Renal cortex interstitium (tissue), 15 donors: ENCODE measurements at places on chromosomes 13 and 19.

GRCh38 chr13:111051041-111051725 lies 63.9 kb upstream of the ARHGEF7 start:
- DNase-seq: no peak

DNA sequence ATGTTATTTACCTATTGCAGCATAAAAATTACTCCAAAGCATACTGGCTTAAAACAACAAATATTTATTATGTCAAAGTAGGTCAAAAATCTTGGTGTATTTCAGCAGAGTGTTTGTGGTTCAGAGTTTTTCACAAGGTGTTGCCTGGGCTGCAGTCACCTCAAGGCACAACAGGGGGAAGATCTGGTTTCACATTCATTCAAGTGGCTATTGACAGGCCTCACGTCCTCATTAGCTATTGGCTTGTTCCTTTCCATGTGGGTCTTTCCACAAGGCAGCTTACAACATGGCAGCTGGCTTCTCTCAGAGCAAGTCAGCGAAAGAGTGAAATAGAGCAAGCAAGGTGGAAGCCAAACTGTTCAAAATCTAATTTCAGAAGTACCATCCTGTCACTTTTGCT lies 602.9 kb downstream of the OLFM4 start:
- no peak for DNase-seq

GRCh38 chr13:108006619-108007018 lies 208.7 kb downstream of the LIG4 start:
- no peak for DNase-seq

- DNase-seq: no peak
Measured at GRCh38 chr13:41654796-41655195, 197.4 kb downstream of the RGCC start.

DNA sequence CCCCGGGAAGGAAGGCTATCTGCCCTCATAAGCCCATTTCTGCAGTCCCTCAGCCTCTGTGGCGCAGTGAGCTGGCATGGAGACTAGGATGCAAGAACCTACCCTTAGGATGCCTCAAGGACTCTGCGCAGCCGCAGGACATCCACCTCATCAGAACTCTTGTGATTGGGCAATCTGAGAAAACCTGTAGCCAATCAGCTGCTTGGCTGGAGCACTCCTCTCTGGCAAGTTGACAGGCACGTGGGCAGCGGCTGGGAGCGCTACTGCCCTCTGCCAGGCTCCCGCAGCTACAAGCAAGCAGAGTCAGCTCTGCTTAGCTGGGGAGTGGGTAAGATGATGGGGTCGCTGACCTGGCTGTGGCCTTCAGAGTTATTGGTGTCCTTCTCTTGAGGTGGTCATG lies 1.5 kb upstream of the ECSIT start:
- no peak for DNase-seq

DNA sequence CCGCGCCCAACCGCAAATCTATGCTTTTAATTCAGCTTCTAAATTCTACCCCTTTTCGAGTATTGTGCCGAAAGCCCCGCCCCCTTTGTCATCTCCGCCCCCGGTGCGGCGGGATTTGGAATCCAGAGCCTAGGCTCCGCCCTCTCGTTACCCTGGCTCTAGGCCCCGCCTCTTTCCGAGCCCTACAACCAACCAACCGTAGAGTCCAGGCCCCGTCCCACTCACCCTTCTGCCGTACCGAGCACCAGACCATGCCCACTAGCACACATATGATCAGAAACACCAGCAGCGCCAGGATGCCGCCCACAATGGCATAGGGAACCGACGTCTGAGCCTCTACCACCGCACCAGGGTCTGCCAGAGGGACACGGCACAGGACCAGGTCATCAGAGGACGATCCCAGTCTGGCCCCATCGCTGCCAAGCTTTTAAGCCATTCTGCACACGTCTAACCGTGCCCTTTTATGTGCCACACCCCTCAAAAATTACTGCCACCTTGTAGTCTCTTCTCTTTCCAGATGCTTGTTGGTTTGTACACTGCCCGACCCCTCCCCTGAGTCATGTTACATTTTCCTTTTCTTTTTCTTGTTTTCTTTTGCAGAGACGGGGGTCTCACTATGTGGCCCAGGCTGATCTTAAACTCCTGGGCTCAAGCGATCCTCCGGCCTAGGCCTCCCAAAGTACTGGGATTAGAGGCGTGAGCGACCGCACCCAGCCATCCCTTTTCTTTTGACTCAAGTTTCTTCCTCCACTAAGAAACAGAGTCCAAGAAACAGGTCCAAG lies 4.7 kb upstream of the ZNF428 start:
- no peak for DNase-seq

GRCh38 chr13:51793570-51794271 lies 10.2 kb downstream of the DHRS12 start:
- DNase-seq: no peak

- peak; percentile 57 for DNase-seq
Measured at GRCh38 chr13:30690282-30691188, 44.8 kb upstream of the ALOX5AP start.

- DNase-seq: no peak
Measured at GRCh38 chr13:90680826-90681225, 666.7 kb upstream of the MIR17HG start.

DNA sequence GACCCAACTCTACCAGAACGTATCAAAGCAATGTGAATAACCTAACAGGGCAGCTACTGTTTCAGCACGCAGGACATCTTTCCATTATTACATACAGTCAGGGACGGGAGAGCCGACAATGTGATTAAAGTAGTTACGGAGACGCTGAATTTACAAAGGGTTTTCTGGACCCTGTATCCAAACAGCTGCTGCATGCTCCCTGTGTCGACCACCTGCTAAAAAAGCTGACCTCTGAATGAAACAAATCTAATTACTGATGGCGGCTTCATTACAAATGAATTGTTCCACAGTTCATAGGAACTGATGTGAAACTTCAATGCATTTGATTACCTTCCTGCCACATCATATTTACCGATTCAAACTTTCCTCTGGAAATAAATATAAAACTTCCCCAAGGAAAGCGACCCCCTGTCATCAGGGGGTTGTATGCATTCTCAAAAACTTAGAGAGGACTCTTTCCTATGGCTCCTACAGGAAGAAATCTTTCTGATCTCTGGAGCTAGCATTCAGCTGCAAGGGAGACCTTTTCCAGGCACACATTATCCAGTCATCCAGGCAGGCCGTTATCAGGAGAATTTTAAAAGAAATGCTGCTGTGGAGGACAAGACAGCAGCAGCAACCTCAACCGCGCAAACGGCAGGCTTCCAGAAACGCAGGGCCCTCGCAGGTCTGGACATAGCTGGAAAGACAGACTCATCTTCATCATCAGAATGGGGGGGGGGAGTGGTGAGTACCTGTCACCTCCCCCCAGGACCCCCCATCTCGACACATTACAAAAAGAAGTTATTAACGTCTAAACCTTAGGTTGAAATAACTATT lies 3.1 kb downstream of the EFNB2 start:
- no peak for DNase-seq

GRCh38 chr19:56507446-56508289 lies at the start of gene ZNF471:
Gene ZNF471 (plus strand): TSS chr19:56507855. CDS start chr19:56511572, 3,717 bp downstream.
- peak; percentile 97 for DNase-seq

DNA sequence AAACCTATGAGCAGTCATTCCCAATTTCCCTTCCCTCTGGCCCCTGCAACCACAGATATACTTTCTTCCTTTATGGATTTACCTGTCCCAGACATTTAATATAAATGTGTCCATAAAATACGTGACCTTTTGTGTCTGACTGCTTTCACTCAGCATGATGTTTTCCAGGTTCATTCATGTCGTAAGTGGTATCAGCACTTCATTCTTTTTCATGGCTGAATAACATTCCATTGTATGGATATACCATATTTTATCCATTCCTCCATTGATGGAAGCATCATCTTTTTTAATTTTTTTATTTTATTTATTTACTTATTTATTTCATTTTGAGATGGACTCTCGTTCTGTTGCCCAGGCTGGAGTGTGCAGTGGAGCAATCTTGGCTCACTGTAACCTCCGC lies 8.0 kb upstream of the PPP6R1 start:
- no peak for DNase-seq

DNA sequence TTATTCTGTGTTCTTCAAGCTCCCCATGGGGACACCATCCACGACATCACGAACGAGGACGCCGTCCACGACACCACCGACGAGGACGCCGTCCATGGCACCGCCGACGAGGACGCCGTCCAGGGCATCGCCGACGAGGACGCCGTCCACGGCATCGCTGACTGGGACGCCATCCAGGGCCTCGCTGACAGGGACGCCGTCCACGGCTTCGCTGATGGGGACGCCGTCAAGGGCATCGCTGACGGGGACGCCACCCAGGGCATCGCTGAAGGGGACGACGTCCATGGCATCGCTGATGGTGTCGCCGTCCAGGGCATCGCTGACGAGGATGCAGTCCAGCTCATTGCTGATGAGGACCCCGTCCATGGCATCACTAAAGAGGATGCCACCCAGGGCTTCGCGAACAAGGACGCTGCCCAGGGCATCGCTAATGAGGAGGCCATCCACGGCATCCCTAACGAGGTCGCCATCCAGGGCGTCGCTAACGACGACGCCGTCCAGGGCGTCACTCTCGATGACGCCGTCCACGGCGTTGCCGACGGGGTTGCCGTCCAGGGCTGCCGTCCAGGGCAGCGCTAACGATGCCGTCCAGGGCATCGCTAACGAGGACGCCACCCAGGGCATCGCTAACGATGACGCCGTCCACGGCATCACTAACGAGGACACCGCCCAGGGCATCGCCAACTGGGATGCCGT lies 949.2 kb downstream of the TUBA3C start:
- DNase-seq: no peak

- DNase-seq: no peak
Measured at GRCh38 chr19:16877581-16877980, 11.2 kb upstream of the F2RL3 start.

- DNase-seq: no peak
Measured at GRCh38 chr19:3149526-3150505, 14.0 kb downstream of the GNA15 start.

GRCh38 chr13:52405767-52406494 lies at the start of gene THSD1:
Gene THSD1 (minus strand): TSS chr13:52406172. CDS start chr13:52402600, 3,572 bp downstream.
- DNase-seq: no peak

- no peak for DNase-seq
Measured at GRCh38 chr13:64333888-64334287, 2896.2 kb downstream of the PCDH9 start.

DNA sequence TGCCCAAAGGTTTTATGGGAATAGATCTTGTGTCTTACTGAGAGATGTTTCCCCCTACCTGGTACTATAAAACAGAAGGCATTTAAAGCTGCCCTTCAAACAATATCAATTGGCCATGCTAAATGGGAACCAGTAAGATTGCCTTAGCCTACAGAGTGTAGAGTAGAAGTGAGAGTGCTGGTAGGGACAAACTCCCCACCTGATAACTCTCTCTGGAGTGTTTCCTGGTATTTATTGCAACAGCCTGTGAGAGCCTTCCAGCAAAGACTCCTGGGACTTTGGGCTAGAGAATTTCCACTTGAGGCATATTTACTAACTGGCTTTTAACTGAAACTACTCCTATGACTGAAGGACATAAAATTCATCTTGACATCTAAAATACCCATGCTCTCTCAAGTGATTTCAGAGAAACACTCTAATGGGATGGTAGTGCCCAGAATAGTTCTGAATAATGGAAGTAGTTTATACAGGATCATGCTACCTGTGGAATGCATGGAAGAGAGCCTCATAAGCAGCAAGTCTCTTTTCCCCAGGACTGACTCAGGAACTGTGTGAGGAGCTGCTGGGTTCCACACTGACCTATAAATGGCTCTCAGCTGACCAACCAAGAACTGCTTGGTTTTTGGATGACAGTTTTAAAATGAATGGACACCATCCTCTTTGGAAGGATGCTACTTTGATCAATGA lies 132.7 kb upstream of the SLITRK5 start:
- DNase-seq: no peak

DNA sequence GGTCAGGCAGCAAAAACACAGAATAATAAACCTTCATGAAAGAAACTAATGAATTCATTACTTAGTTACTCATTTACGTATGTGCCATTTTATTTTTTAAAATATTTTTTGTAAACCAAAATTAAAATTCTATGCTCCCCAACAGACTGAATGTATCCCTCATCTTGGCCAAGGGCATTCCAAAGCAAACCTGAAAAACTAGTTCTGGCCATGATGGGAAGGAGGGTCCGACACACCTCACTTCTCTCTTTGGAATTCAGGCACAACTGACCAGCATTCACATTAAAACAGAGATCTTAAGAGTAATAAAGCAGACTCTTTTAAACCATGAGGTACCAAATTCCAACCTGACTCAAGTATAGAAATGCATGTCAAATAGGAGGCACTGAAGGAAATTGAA lies 1576.9 kb upstream of the SPRY2 start:
- DNase-seq: peak; percentile 28

DNA sequence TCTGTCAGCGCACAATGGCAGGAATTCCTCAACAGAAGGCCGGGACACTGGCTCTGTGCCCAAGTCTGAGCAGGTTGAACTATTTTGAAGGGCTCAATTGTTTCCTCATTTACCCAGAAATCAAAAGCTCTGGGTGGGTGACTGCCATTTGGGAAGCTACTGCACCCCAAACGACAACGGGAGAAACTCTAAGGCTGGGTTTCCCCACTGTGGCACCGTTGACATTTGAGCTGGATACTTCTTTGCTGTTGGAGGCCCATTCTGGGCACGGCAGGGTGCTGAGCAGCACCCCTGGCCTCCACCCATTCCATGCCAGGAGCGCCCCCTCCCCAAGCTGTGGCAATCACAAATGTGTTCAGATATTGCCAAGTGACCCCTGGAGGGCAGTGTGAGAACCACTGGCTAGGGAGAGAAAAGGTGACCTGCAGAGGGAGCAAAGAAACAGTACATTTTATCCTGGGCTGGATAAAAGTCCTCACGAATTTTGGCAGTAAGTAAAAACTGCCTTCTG lies 62.5 kb downstream of the RFX2 start:
- no peak for DNase-seq
